ENCODE measurements at places on chromosomes 1 and 21. TPM values are rescaled to one million over a fixed set of nuclear protein-coding genes. Genes with fewer than 3 reads are reported as not detected.

- DNase-seq, result no peak
Observed at GRCh38 chr1:165960136-165960535, 132.7 kb downstream of the UCK2 start.

DNA sequence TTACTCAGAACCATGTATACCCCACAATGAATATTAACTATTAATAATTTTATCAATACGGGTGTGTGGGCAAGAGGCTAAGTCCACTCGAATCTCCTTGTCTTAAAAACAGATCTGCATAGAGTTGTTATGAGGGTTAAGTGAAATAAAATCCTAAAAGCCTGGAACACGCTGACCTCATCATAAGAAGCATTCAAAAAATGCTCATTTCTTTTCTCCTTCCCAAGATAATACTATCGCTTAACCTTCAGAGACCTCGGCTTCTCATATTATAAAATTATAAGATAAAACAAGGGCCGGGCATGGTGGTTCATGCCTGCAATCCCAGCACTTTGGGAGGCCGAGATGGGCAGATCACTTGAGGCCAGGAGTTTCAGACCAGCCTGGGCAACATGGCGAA, 35.1 kb downstream of the LPAR3 start:
- DNase-seq, result no peak

- DNase-seq, result no peak
Observed at GRCh38 chr21:42303443-42303842, 11.8 kb downstream of the TFF3 start.

DNA sequence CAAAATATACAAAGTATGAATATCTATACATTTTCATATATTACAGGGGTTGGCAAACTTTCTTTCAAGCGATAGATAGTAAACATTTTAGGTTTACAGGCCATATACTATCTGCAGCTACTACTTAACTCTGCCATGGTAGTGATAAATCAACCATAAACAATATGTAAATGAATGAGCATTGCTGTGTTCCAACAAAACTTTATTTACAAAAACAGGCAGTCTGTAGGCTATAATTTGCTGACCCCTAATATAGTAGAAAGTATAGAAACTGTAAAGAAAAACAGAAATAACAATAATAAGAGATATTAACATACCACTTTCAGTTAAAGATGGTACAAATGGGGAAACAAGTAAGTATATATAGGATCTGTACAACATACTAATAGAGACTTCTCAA, 58.1 kb downstream of the COLGALT2 start:
- no peak for DNase-seq

DNA sequence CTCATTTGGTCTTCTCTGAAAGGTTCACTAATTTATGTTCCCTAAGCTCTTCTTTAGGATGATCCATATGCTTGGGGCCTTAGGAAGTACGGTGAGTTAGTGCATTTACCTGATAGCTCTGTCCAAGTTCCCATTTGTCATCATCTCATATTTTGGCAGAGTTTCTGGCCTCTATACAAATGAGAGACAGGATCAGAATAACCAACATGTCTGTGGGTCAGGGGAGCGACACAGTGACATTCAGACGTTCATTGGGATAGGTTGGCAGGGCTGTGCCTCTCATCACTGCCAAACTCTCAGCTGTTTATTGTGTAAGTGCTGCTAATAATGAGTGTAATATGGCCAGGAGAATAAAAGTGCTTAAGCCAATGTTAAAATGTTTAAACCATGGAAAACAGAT, 561.1 kb upstream of the ZRANB2 start:
- no peak for DNase-seq

GRCh38 chr21:26425576-26425975, 147.5 kb downstream of the CYYR1 start:
- no peak for DNase-seq

GRCh38 chr1:210467440-210468043, 138.8 kb downstream of the HHAT start:
- no peak for DNase-seq

ZYG11A gene
- polyA plus RNA-seq, result 0.06 TPM

BMP8A gene
- polyA plus RNA-seq, result 0.53 TPM

DNA sequence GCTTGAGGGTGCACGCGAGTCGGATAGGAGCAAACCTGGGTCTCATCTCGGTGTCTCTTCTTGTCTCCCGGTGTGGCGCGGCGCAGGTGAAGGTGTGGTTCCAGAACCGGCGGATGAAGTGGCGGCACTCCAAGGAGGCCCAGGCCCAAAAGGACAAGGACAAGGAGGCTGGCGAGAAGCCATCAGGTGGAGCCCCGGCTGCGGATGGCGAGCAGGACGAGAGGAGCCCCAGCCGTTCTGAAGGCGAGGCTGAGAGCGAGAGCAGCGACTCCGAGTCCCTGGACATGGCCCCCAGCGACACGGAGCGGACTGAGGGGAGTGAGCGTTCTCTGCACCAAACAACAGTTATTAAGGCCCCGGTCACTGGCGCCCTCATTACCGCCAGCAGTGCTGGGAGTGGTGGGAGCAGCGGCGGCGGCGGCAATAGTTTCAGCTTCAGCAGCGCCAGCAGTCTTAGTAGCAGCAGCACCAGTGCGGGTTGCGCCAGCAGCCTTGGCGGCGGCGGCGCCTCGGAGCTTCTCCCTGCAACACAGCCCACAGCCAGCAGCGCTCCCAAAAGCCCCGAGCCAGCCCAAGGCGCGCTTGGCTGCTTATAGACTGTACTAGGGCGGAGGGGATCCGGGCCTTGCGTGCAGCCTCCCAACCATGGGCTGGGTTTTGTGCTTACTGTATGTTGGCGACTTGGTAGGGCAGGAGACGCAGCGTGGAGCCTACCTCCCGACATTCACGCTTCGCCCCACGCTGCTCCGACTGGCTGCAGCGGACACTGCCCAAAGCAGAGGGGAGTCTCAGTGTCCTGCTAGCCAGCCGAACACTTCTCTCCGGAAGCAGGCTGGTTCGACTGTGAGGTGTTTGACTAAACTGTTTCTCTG, 5.1 kb downstream of the HLX start:
- no peak for DNase-seq

- DNase-seq, result no peak
Observed at GRCh38 chr1:43999455-43999854, 8.1 kb downstream of the CCDC24 start.

DNA sequence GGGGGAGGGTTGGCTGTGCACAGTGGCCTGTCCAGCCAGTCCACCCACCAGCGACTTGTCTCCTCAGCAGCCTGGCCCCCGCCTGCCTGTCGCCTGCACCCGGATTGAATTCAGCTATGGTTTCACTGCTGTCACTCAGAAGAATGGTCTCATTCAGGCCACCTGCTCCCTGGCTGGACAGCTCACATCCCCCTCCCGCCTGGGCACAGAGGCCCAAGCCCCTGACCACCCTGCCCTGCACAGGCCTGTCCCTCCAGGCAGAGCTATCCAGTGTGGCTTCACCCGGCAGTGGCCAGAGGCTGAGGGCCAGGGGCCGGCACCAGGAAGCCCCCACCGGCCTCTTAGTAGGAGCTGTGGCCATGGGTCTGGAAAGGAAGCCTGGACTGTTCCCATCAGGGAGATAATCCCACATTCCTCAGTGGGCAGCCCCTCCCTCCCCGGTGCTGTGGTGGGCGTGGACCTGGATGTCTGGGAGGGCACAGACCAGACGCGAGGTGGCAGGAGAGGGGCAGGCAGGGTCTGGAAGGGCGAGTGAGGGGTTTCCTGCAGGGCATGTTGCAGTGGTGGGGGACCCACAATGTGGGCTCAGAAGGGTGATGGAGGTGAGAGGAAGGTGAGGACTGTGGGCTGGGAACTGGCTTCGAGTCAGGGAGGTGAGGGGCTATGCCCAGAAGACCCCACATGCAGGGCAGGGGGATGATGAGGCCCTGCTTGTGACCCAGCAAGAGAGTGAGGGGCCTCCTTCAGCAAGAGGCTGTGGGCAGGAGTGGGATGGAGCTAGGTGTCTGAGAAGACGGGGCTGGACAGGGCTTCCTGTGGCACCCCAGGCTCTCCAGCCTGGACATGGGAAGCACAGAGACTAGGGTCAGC, 30.4 kb downstream of the WNT9A start:
- DNase-seq, result no peak

DNA sequence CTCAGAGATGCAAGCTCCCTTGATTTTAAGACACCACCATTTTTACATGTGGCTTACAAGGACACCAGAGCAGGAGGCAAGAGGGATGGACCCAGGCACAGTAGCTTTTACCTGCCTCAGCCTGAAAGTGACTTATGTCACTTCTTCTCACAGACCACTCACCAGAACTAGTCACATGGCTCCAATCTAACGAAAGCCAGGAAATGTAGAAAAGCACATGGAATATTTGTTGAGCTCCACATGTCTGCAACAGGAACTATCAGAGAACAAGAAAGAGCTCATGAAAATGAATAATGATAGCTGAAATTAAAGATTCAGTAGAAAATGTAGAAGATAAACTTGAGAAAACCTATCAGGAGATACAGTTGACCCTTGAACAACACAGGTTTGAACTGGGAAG, 69.4 kb downstream of the ZNF648 start:
- no peak for DNase-seq

- no peak for DNase-seq
Observed at GRCh38 chr1:31932491-31933316, 5.5 kb downstream of the PTP4A2 start.

All from hindlimb muscle (tissue), 1 donor.